ENCODE measurements at places on chromosomes 5 and 9.

GRCh38 chr9:124794902-124795491, 18.1 kb downstream of the OLFML2A start:
- H3K36me3 ChIP-seq, result no peaks in the 10 kb centered on the region
- no peak overlapping the region for H3K27ac ChIP-seq
- DNase-seq, result peak; percentile 71
- no peak overlapping the region for H3K4me3 ChIP-seq
- H3K27me3 ChIP-seq, result no peaks in the 10 kb centered on the region

DNA sequence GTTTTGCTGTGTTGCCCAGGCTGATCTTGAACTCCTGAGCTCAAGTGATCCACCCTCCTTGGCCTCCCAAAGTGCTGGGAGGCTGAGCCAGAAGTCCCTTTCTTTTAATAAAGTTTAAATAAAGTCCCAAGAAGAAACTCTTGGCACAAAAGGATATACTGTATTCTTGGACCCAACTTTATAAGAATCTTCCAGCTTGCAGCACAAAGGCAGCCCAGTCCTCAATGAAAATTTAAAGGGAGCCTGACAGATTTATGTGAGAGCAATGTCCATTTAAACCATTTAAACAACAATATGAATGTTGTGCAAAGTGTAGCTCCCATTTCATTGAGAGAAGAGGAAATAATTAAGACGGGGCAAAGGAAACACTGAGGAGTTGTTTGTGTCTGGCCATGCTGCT, 217.0 kb downstream of the DOCK8 start:
- no peak for DNase-seq
- H3K4me1 ChIP-seq, result peaks cover 1% of the 10 kb centered on the region
- H3K36me3 ChIP-seq, result no peaks in the 10 kb centered on the region
- H3K4me3 ChIP-seq, result no peak overlapping the region
- H3K27me3 ChIP-seq, result no peaks in the 10 kb centered on the region

DNA sequence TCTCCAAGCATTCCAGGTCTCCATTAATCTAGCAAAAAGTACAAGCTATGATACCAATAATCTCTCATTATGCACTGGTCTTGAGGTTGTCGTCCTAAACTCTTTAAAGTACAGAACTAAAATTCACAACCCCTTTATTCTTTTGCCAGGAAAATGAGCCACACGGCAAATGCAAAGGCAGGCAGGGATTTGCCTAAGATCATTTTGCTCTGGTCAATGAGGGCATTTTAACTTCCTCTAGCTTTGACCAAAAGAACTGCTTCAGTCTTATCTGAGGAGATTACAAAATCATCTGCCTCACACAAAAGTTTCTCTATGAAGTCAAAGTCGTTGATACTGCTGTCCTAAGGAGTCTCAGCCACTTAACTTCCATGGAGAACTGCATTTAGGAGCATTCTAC, 51.8 kb downstream of the EPB41L4B start:
- peaks cover 69% of the 10 kb centered on the region for H3K4me1 ChIP-seq
- H3K36me3 ChIP-seq, result no peaks in the 10 kb centered on the region
- no peak overlapping the region for H3K4me3 ChIP-seq

DNA sequence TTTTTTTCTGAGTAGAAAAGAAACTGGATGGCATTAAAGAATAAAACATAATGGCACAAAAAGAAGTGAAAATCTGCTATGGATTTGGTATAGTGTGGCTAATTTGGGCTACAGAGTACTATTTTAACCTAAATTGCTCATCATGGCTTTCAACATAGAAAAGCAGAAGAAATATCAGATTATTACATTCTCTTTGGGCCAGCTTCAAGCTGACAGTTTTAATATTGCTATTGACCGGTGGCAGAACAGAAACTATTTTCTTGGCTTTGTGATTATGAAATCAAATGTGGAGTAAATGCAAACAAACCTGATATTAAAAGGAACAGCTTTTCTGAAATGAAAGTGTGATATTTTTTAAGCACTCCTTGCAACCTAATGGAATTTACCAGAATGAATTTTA, 301.5 kb downstream of the EPB41L4A start:
- no peak for DNase-seq
- no peaks in the 10 kb centered on the region for H3K27me3 ChIP-seq
- no peaks in the 10 kb centered on the region for H3K36me3 ChIP-seq
- H3K27ac ChIP-seq, result no peak overlapping the region
- H3K4me1 ChIP-seq, result no peaks in the 10 kb centered on the region

Data from body of pancreas (tissue), 4 donors.